Endothelial cell (in vitro differentiated cells): ENCODE measurements at places on chromosomes 2 and 18.
A peak's percentile ranks its signal among the peaks of the same experiment; 100 is the strongest.

DNA sequence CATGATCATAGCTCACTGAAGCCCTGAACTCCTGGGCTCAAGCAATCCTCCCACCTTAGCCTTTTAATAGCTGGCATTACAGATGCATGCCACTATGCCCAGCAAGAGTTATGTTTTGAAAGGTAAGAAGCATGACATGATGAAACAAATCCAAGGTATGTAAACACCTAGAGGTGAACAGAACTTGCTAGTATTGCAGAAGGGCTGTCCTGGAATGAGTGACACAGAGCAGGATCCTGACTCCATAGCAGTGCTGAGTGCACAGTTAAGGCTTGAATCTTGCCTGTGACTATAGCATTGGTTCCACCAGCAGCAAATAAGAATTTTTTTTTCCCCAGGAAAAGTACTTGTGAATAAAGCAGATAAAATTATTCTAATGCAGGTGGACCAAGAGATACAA is 309.5 kb downstream of the PIK3C3 start:
- DNase-seq: no peak

GRCh38 chr18:25223899-25224886 is 127.8 kb downstream of the ZNF521 start:
- DNase-seq: no peak

GRCh38 chr2:39119732-39120520 is 925 bp downstream of the SOS1 start:
- DNase-seq: peak; percentile 54

GRCh38 chr2:105777031-105777482 is 32.3 kb downstream of the NCK2 start:
- no peak for DNase-seq

GRCh38 chr2:54088191-54088634 is 27.2 kb upstream of the ACYP2 start:
- DNase-seq: no peak

DNA sequence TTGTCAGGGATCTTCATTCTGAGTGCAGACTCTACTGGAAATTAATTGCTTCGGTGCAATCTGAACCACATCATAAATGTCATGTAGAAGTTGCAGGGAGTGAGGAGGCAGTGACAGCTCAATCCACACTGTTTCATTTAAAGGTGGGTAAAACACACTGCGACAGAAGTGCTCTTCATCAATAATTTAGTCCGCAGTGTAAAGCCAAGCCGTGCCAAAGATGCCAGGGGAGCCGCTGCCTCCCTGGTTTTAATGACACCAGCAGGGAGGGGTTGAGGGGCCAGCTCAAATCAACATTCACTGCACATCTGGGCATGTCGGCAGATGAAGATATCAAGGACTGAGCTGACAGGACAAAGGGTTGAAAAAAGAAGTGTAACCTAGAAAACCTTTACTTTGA is 305.7 kb upstream of the VRK2 start:
- no peak for DNase-seq

GRCh38 chr2:55729136-55729685 is 35.6 kb upstream of the PNPT1 start:
- no peak for DNase-seq

GRCh38 chr2:163182764-163183354 is 344.3 kb upstream of the KCNH7 start:
- DNase-seq: no peak

GRCh38 chr2:24399434-24400206 is 39.3 kb upstream of the ITSN2 start:
- no peak for DNase-seq

DNA sequence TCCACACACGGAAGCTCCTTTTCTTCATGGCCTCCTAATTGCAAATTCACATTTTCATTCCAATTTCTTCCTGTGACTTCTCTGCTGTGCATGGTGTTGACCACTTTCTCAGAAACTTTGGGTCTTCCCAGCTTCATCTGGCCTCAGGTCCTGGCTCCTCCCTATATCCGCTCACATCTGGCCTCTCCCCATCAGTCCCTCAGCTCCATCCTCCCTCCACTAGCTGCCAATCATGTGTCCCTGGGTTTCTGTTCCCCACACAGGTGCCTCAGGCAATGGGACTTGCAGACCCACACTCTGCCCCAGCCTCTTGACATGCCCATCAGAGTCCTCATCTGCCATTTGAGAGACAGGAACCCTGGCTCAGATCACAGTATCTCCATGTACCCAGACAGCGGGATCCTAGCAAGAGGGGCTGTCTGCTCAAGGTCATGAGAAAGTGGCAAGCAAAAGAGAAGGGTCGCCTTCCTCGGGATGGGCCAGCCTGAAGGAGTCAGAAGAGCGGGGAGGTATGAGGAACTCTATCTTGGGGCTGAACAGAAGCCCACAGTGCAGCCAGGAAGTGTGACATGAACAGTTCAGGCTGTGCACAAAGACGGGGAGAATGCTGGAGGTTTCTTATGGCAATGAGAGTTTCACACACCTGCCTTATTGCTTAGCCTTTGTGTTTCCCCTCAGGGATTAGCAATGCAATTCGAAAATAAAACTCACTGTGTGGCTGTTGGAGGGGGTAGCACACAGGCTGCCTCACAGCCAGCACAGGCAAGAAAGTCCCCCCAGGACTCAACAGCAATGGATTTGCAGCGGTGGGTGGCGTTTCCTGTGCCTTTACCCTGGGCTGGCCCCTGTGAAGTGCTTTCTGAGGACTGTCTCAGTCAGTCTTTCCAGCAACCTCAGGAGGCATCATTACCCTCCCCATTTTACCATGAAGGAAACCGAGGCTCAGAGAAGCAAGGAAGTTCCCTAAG is 69.5 kb downstream of the COPS8 start:
- no peak for DNase-seq

DNA sequence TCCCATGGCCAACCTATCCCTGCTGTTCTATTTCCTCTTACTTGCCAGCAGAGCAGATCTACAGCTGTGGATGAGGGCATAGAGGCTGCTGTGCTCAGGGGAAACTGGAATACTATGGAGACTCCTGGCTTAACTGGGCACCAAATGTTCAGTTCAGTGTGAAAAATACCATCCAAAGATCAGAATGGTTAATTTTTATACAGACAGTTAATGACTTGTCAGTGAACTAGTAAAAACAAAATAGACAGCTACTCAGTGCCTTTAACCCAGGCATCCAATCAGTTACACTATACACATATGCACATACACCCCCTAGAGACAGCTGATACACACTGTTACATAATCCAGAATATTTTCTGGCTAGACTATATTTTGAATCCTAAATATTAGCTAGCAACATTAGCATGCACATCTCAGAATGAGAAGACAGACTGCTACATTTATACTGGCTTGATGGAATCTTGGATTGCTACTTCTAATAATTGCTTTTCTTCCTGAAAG is 59.1 kb upstream of the WIPF1 start:
- no peak for DNase-seq

- no peak for DNase-seq
These were observed 120.9 kb upstream of the RND3 start for GRCh38 chr2:150608341-150608740.

DNA sequence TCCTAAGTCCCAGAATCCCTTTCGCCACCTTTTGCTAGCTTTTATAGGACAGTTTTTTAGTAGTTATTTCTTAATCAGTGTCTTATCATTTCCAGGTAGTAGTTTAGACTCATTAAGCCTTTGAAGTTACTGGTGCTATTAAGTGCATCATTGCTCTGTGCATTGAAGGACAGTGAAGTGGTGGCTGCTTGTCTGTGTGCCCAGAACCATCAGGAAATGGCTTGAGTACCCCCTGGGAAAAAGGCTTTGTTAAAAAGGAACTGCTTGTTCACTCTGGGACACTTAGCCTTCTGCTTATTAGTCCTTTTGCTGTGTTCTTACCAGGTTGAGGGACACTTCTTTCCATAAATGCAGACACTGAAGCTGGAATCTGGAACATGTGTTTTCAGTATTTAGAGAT is 30.0 kb downstream of the DTNA start:
- no peak for DNase-seq
